Uterus (tissue), 4 donors: ENCODE measurements at places on chromosomes 2 and 18. TPM values are rescaled to one million over a fixed set of nuclear protein-coding genes. Genes with fewer than 3 reads are reported as not detected.
A peak's percentile ranks its signal among the peaks of the same experiment; 100 is the strongest.

GRCh38 chr2:428591-428990, 140.7 kb upstream of the ALKAL2 start:
- no peak overlapping the region for H3K27ac ChIP-seq
- no peaks in the 10 kb centered on the region for H3K4me1 ChIP-seq
- no peak overlapping the region for H3K4me3 ChIP-seq
- no peaks in the 10 kb centered on the region for H3K27me3 ChIP-seq

DNA sequence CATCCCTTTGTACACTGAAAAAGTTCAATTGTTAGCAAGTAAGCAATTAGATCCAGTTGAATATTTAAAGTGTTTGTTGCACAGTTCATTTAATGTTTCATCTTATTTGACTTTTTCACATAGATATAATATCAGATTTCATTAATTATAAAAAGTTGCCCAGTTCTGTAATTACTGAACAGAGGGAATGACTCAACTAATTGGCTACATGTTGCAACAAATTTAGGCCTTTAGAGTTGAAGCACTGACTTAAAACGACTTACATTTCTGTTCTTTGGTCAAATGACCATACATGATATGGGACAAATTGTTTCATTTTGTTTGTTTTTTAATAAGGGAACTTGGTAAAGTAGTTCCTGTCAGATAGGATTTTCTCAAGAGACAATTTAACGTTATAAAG, 68.5 kb upstream of the FAM117B start:
- H3K27ac ChIP-seq, result no peak overlapping the region
- DNase-seq, result no peak
- no peaks in the 10 kb centered on the region for H3K4me1 ChIP-seq

GRCh38 chr18:50301074-50301473, 13.6 kb upstream of the CXXC1 start:
- no peak for DNase-seq
- no peak overlapping the region for H3K4me3 ChIP-seq
- H3K4me1 ChIP-seq, result peaks cover 3% of the 10 kb centered on the region
- H3K27ac ChIP-seq, result no peak overlapping the region
- H3K27me3 ChIP-seq, result no peaks in the 10 kb centered on the region

- no peak for DNase-seq
- H3K36me3 ChIP-seq, result no peaks in the 10 kb centered on the region
- H3K27ac ChIP-seq, result no peak overlapping the region
- no peak overlapping the region for H3K4me3 ChIP-seq
- no peaks in the 10 kb centered on the region for H3K27me3 ChIP-seq
Measured at GRCh38 chr2:230849633-230850357, 14.9 kb upstream of the ITM2C start.

GRCh38 chr18:9913151-9913525, 678 bp upstream of the VAPA start:
- peak overlapping the region; percentile 100 for H3K27ac ChIP-seq
- peak overlapping the region; percentile 90 for H3K4me3 ChIP-seq
- DNase-seq, result no peak
- H3K27me3 ChIP-seq, result no peaks in the 10 kb centered on the region

- H3K27ac ChIP-seq, result peak overlapping the region; percentile 57
- peak; percentile 74 for DNase-seq
- no peaks in the 10 kb centered on the region for H3K4me1 ChIP-seq
Measured at GRCh38 chr2:24926602-24927252, 6.7 kb upstream of the ADCY3 start.

- H3K4me3 ChIP-seq, result no peak overlapping the region
- no peak overlapping the region for H3K27ac ChIP-seq
- DNase-seq, result no peak
- no peaks in the 10 kb centered on the region for H3K27me3 ChIP-seq
- H3K36me3 ChIP-seq, result no peaks in the 10 kb centered on the region
- no peaks in the 10 kb centered on the region for H3K4me1 ChIP-seq
Measured at GRCh38 chr2:198188982-198189381, 384.6 kb downstream of the PLCL1 start.

- H3K36me3 ChIP-seq, result no peaks in the 10 kb centered on the region
- H3K4me1 ChIP-seq, result no peaks in the 10 kb centered on the region
- peak overlapping the region; percentile 18 for H3K27ac ChIP-seq
- peak overlapping the region; percentile 17 for H3K4me3 ChIP-seq
- H3K27me3 ChIP-seq, result no peaks in the 10 kb centered on the region
- DNase-seq, result no peak
Measured at GRCh38 chr18:13447621-13448334, 229.2 kb downstream of the LDLRAD4 start.

DNA sequence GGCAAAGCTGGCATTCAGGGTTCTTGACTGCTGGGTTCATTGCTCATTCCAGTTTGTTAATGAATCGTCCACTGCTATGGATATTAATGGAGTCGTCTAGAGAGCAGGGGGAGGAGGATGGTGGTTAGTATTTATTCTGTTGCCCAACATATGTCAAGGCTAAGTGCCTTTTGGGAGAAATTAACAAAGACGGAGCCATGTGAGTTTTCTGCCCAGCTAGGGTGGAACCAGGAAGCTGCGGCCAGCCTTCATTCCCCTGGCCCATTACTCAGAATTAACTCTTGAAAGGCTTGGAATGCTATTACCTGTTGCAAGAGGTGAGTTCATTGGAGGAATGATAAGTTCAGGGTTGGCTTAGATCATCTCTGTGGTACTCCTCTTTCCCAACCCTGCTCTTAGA, 19.3 kb downstream of the IGFBP2 start:
- H3K27ac ChIP-seq, result no peak overlapping the region
- no peaks in the 10 kb centered on the region for H3K36me3 ChIP-seq
- no peaks in the 10 kb centered on the region for H3K4me1 ChIP-seq
- no peak overlapping the region for H3K4me3 ChIP-seq
- no peaks in the 10 kb centered on the region for H3K27me3 ChIP-seq
- DNase-seq, result no peak

DNA sequence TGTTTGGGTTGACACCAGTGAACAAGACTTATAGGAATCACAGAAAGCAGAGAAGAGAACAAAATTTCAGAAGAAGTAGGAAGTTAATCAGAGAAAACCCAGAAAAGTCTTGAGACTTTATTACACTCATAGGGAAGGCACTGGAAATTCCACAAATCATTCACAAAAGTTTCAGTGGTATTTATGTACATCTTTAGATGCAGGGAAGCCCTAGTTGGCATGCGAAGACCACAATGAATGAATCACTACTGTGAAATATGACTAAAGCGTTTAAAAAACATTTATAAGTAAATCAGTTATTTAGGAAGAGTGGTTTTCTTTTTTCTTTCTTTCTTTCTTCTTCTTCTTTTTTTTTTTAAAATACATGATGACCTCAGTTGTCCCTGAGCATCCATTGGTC, 105.1 kb downstream of the NUP35 start:
- no peak overlapping the region for H3K4me3 ChIP-seq
- no peak overlapping the region for H3K27ac ChIP-seq
- H3K27me3 ChIP-seq, result no peaks in the 10 kb centered on the region
- DNase-seq, result no peak

GRCh38 chr18:46320928-46321711, 216.9 kb downstream of the HAUS1 start:
- no peaks in the 10 kb centered on the region for H3K4me1 ChIP-seq
- no peak overlapping the region for H3K4me3 ChIP-seq
- no peaks in the 10 kb centered on the region for H3K36me3 ChIP-seq
- no peaks in the 10 kb centered on the region for H3K27me3 ChIP-seq
- no peak overlapping the region for H3K27ac ChIP-seq

DNA sequence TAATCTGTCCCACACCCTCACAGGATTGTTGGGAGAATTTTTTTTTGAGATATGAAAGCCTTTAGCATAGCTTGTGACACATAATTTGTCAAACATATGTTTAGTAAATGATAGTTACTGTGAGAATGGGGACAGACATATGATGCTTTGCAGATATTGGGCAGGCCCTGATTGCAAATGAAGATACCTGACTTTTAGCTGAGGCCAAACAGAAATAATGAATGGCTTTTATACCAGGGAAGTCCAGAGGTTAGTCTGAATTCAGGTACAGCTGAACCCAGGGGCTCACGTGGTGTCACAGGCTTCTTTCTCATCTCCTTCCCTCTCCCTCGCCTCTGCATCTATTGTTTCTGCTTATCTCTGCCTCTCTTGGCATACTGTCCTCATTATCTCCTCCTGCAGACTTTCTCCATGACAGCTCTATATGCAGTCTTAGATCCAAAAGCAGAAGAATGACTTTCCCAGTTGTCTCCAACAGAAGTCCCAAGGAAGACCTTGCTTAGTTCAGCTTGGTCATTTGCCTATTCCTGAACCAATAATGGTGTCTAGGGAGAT, 4.9 kb upstream of the WNT10A start:
- no peaks in the 10 kb centered on the region for H3K36me3 ChIP-seq
- no peak overlapping the region for H3K27ac ChIP-seq
- no peak overlapping the region for H3K4me3 ChIP-seq
- peaks cover 37% of the 10 kb centered on the region for H3K27me3 ChIP-seq

- H3K27me3 ChIP-seq, result no peaks in the 10 kb centered on the region
- H3K4me1 ChIP-seq, result no peaks in the 10 kb centered on the region
- peak; percentile 22 for DNase-seq
- H3K4me3 ChIP-seq, result peak overlapping the region; percentile 36
- H3K27ac ChIP-seq, result peak overlapping the region; percentile 81
Measured at GRCh38 chr18:8705961-8706790, 820 bp downstream of the MTCL1 start.

DNA sequence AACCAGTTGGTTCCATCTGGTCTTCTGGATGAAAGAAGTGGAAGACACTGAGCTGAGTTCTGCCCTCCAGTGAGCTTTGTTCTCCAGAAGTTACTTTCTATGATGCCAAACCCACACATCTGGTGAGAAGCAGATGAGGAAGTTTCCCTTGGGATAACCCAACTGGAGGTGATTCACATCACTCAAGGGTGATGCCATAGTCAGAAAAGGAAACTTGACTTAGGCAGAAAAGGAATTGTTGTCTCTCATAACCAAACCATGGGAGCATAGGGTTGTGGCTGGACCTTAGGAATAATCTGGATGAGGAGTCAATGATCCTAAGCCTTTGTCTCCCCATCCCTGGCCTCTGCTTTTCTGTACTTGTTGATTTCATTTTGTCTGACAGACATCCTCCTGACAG, 43.7 kb downstream of the CDC42EP3 start:
- no peaks in the 10 kb centered on the region for H3K27me3 ChIP-seq
- DNase-seq, result no peak
- H3K4me3 ChIP-seq, result no peak overlapping the region
- no peak overlapping the region for H3K27ac ChIP-seq
- no peaks in the 10 kb centered on the region for H3K4me1 ChIP-seq

DNA sequence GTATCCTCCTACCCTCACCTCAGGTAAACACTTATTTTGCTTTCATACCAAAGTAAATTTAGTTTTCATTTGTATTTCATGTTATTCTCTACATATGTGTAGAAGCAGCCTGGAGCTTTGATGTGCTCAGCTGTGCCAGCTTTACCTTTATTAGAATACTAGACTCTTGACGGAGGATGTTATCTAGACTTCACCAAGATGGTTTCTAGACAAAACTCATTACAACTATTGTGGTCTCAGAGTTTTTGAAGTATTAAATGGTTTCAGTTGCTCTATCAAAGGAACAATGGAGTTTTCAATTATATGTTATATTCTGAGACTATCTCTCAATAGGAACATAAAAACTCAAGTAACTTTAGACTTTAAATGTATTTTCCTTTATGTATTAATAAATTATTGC, 5.0 kb upstream of the IL18RAP start:
- H3K36me3 ChIP-seq, result no peaks in the 10 kb centered on the region
- no peak for DNase-seq
- no peak overlapping the region for H3K27ac ChIP-seq
- H3K4me1 ChIP-seq, result no peaks in the 10 kb centered on the region
- no peak overlapping the region for H3K4me3 ChIP-seq
- H3K27me3 ChIP-seq, result no peaks in the 10 kb centered on the region

GRCh38 chr2:160493227-160494028, at the start of gene RBMS1:
Gene RBMS1, minus strand, starts transcription at chr2:160493807. Its CDS starts 444 bp downstream, at chr2:160493363.
- peak; percentile 67 for DNase-seq
- H3K36me3 ChIP-seq, result no peaks in the 10 kb centered on the region
- peak within 1 kb of the TSS; percentile 97 for H3K27ac ChIP-seq
- no peaks in the 10 kb centered on the region for H3K27me3 ChIP-seq
- H3K4me3 ChIP-seq, result peak within 1 kb of the TSS; percentile 86
- no peaks in the 10 kb centered on the region for H3K4me1 ChIP-seq

MFSD2B gene
- total RNA-seq, result not detected

GAREM2 gene
- total RNA-seq, result under 0.01 TPM

STEAP3 gene
- 4.7 TPM for total RNA-seq

FMNL2 gene
- total RNA-seq, result 10.0 TPM

ANKRD30B gene
- total RNA-seq, result not detected

MAP3K19 gene
- 0.40 TPM for total RNA-seq

STARD6 gene
- total RNA-seq, result not detected

SP5 gene
- total RNA-seq, result 1.0 TPM

DTNA gene
- 13.8 TPM for total RNA-seq

KHK gene
- total RNA-seq, result 5.3 TPM

CD8B gene
- not detected for total RNA-seq

IL36B gene
- total RNA-seq, result not detected

MFSD6 gene
- total RNA-seq, result 30.3 TPM

LINC00305 gene
- total RNA-seq, result not detected
